CD4-positive, alpha-beta T cell treated with Interleukin-15 for 1 hour (primary cell): ENCODE measurements at places on chromosomes 3 and 15.
A peak's percentile ranks its signal among the peaks of the same experiment; 100 is the strongest.

GRCh38 chr15:82647835-82648256 lies 683 bp upstream of the CPEB1 start:
- DNase-seq = peak; percentile 22

GRCh38 chr15:80864666-80865065 lies 85.5 kb downstream of the CEMIP start:
- no peak for DNase-seq

DNA sequence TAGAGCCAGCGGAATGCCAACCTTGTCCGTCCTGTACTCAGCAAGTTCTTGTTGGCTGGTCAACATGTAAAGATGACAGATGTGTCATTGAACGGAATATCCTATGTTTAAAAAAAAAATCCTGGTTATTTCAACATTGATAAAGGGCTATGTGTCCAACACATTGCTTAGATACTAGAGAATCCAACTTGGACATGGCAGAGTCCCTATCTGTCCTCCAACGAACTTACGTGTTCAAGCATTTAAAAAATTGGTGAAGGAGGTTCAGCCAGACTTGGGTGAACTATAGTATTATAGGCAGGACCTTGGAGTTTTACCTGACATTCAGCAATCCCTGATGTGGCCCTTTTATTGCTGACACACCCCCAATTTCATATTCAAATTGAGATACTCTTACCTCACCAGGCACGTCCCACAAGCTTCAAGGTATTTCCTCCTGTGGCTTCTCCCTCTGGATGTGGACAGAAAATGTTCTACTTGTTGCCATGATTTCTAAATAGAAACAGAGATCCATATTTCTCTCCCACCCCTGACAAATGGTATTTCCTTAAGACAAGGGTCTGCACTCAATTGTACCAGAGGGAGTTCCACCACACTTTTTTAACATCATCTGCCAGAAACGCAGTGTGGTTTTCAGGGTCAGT lies 207.7 kb upstream of the TPM1 start:
- DNase-seq = no peak

GRCh38 chr3:170417090-170417489 lies 1.6 kb upstream of the CLDN11 start:
- DNase-seq = no peak

GRCh38 chr3:100087198-100087597 lies 27.1 kb downstream of the FILIP1L start:
- DNase-seq = no peak

DNA sequence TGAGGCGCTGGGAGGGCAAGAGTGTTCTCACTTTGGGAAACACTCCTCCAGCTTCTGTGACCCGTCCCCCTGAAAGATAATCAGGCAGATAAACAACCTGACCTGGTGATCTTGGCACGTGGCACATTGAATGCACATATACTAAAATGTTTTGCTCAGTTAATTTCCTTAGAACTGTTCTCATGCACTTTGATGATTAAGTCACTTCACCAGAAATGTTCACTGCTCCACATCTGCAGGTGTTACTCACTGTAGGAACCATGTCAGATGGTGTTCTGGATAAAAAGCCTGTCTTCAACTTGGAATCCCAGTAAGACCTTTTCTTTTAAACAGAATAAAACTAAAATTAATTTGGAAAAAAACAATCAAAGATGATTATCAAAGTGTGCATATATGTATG lies 24.6 kb upstream of the NIPA2 start:
- DNase-seq = no peak

DNA sequence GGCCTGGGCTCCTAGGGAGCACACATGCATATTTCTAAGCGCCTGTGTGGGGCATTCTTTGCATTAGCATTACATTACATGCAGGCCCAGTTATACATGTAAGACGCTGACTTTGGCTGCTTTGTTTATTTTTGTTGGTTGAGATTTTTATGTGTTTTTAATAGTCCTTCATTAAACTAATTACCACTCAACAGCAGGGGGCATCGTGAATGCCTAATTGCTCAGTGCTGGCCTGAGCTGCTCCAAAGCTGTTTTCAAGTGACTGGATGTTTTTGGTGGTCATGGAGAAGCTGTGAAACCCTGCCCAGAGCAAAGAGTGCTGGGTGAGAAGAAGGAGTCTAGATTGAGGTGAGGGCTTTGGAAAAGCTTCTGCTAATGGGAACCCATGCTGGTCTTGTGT lies 41.5 kb downstream of the GPD1L start:
- DNase-seq = no peak

DNA sequence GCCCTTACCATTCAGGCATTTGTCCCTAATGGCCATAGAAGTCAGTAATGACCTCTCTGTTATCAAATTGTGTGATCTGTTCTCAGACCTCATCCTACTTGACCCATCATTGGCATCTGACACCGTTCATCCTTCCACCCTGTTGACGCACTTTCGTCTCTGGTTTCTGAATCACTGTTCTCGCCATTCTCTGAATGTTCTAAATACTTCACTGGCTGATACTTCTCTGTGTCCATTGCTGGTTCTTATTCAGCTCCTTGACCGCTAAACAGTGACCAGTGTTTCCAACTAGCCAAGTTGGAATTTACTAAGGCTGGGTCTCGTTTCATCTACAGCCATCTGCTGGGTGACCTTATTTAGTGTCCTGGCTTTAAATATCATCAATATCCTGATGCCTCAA lies 2.2 kb downstream of the ACAD9 start:
- DNase-seq = no peak

- peak; percentile 38 for DNase-seq
These were observed 39.2 kb upstream of the SEMA4B start for GRCh38 chr15:90161950-90162361.

DNA sequence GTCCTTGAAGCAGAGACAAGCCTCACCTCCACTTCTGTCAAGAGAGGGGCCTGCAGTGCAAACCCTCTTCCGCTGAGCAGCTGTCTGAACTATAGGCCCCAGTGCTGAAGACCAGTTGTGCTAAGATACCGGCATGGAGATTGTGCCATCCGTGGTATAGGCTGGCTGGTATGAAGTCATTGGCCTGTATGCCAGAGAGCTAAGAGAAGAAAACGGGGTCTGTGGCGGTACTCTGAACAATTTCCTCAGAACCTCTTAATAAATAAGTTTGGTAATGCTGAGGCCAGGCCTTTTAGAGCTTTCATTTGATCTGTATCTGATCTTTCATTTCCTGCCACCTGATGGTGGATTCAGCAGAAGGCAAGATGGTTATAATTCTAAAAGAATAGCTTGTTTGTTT lies 123.0 kb downstream of the LRIG1 start:
- DNase-seq = no peak

DNA sequence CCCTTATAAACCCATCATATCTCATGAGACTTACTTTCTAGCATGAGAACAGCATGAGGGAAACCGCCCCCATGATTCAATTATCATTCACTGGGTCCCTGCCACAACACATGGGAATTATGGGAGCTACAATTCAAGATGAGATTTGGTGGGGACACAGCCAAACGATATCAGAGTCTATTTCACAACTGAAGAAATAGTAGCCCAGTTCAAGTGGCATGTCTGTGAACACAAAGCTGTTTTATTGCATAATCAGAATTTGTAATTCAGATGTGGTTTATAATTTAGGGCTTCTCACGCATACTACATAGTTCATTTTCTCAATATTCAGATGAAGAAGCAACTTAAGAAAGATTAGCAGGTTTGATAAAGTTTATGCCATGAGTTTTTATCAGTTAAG lies 1188.0 kb upstream of the ALCAM start:
- no peak for DNase-seq

DNA sequence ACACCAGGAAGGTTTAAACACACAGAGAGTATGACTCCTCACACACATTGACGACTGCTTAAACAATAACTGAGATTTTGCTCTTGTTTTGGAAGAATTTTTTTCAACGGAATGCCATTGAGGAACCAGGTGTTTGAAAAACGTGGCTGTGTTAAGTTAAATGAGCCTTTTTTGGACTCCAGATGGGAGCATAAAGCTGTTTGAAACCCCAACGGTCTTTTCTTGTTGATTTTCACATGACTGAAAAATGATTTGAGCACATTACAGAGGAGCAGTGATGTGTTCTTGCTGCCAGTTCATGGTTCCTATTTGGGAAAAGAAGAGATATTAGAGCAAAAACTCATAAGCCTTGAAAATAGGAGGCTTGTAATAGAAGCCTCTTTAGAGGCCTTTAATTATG lies 97.8 kb upstream of the SELENOK start:
- no peak for DNase-seq

- DNase-seq = no peak
These were observed 10.7 kb downstream of the MTHFS start for GRCh38 chr15:79886124-79886523.

GRCh38 chr15:31262143-31262530 lies 64.5 kb upstream of the KLF13 start:
- no peak for DNase-seq

DNA sequence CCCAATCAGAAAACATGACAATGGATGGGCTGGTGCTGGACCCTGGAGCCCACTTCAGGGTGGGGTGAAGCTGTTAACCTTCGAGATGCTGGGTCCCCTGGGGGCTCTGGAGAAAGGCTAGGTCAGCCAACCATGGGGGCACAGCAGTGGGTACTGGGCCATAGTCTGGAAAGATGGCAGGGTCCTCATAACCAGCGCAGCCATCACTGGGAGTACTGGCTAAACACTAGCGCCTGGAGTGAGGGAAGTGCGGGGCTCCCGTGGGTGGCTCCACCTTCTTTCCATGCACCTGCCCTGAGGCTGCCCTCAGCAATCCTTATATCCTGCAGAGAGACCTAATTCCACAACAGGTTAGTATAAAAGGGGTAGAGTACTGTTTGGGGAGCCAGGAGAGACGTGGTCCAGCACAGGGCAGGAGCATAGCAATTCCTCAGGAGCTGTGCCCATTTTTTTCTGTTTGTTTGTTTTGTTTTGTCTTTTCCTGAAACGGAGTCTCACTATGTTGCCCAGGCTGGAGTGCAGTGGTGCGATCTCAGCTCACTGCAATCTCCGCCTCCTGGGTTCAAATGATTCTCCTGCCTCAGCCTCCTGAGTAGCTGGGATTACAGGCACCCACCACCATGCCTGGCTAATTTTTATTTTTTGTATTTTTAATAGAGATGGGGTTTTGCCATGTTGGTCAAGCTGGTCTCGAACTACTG lies 122.6 kb upstream of the MEF2A start:
- DNase-seq = no peak

DNA sequence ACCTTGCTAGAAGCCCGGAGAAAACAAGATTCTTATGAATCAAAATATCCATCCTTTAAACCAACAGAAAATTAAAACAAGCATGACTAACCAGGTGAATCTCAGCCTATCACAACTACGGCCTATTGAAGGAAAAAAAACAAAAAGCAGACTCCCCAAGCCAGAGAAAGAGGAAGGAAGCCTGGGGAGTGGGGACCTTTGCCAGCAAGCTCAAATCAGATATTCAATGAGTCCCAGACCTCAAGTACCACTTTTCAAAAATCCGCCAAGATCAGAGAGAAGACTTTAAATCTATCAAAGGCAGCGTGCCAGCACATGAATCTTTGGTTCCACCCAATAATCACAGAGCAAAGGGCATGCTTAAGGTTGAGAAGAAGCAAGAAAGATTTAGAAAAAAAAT lies 253.8 kb downstream of the NTRK3 start:
- no peak for DNase-seq

GRCh38 chr15:75738647-75739325 lies 26.1 kb upstream of the CSPG4 start:
- peak; percentile 92 for DNase-seq

- DNase-seq = no peak
These were observed 30.7 kb downstream of the C3orf38 start for GRCh38 chr3:88180398-88180999.

DNA sequence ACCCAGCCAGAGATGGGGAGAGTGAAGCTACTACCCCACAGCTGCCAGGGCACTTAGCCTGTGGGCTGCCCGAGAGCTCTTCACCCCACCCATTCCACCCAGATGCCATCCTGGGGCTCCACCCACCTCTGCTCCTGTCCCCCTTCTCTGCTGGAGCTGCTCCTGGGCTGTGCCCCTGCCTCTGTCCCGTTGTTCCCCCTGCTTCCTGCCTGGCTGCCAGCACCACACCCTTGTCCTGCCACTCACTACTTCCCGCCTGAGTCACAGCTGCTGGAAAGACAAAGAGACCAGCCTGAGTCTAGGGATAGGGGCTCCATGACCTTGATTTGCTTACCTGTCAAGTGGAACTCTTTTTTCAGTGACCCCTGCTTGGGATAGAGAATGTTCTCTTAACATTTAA lies 12.4 kb downstream of the GNAI2 start:
- no peak for DNase-seq

DNA sequence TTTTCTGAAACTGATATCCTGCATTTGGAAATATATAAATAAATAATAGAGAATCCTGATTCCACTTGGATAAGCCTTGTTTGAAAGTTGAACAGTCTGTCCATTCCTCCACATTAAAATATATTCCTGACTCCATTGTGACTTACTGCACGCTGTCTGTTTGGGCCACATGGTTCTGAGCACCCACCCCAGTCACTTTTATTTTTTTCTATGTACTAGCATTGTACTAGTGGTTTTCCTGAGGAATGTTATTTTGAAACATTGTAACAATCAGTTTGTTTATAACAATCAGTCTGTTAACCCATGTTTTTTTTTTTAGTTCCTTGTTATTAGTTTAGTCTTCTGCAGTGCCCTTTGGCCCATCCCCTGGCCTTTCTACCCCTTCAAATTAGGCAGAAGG lies 87.4 kb upstream of the CCNL1 start:
- DNase-seq = no peak

DNA sequence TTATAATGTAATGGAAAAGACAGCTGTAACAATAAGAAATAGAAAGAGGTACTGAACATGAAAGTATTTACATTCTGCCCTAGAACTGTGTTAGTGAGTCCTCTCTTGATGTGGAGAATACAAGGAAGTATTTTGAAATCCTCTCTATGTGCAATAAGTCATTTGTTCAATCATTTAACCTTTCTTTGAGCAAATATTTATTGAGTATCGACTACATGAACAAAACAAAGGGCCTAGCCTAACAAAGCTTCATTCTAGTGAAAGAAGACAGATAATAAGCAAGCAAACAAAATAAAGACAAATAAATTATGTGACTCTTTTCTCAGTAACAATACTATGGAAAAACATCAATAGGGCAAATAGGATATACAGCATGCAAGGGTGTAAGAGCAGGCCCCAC lies 354.9 kb upstream of the ATP11B start:
- DNase-seq = no peak

DNA sequence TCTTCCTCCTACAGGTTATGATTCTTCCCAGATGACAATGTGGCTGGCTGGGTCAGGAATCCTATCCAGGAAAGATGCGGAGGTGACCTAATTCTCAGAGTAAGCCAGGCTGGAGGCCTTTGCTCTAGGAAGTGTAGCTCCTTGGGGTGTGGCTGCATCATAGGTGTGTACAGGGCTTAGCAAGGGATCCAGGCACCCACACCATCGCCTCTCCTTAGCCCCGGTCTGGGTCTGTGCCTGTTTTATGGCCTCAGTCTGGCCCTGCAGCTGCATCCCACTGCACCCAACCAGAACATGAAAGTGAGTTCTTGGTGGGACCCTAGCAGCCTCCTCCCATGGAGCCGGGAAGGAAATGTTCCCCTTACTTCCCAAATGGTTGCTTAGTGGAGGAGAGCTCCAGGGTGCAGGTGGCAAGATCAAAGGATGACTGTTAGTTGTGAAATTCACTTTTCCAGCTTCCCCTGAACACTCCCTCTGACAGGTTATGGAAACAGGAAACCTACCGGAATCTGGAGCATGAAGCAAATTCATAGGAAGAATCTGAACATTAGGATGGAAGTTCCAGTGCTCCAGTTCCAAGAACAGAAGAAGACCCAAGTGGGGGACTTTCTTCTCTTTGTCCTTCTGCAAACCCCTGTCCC lies 2.7 kb upstream of the AMOTL2 start:
- peak; percentile 11 for DNase-seq

- DNase-seq = no peak
These were observed 475.4 kb downstream of the OCA2 start for GRCh38 chr15:27623560-27624305.
